ENCODE measurements at places on chromosomes 12 and 14.

DNA sequence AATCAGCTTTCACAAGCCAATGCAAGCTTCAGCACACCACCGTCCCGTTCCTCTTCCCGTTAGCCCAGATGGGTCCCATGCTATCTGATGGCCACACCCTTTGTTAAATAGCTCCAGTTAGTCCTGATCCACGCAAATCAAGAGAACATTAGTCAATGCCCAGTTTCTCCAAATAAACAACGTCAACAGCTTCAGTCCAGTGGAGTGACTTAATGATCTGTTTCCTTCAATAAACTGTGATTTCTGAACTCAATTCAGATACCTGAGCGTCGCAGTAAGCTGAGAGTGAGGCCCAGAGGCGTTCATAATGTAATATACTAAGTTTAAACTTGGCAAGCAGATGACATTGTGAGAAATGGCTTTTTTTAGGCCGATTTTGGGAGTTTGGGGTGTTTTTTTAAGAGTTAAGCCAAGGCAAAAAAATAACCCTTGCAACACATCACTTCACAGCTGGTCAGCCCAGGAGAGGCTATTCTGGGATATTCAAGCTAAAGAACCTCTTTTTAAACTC, 112.3 kb downstream of the ZFP36L1 start:
- DNase-seq, result no peak

GRCh38 chr12:57617942-57618341, 6.7 kb downstream of the ARHGEF25 start:
- DNase-seq, result no peak

DNA sequence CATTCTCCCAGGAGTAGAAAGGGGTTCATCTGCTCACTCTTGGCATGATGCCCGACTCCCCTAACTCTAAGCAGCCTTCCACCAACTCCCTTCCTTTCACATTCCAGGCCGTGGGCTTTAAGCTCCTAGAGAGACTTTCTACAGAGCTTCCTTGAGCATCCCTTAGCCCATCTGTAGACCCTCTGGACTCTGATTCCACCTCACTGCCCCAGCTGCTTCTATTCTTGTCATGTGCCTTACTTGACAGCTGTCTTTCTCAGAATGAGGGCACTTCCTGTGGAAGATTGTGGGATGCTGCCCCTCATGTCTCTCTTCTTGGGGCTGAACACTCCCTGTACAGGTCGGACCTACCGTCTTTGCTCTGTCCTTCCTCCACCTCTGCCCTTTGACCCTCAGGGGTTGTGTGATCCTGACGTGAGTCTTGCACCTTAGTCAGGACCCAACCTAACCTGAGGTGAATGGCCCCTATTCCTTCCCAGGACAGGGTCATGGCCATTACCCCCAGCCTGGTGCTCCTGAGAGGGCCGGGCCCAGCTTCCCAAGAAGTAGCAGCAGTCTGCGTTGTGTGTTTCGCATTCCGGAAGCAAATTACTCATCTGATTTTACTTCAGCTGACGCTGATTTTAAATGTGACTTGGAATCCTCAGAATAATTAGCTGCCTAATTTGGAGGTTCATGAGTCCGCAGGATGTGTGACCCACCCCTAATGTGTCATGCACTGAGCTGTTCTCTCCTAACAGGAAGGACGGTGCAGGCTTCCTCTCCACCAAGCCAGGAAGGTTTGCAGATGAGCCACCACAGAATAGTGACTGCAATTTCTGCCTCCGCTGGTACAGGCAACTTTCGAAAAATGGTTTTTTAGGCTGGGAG, 2.7 kb upstream of the GALNT6 start:
- no peak for DNase-seq

- DNase-seq, result no peak
These were observed 73.0 kb downstream of the SERPINA3 start for GRCh38 chr14:94685166-94685581.

DNA sequence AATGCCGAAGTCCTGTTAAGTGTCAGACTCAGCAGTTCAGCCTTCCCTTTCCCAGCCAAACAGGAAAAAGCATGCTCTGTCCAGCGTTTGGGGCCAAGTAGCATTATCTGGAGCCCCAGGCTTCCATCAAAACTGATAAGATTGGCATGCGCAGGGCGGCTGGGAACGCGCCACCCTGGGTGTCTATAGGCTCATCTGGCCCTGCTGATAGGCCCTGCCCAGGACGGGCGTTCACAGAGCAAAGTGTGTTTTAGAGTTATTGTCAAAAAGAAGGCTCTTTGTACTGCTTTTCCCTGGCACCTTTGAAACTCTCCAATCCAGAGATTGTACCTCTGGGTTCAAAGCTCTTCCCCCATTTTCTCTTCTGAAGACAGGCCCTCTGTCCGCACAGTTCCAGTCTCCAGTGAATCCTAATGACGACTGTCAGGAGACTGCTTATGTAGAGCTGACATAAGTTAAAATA, at the start of gene ART4:
ART4 (minus strand) TSS at position 102 of the 463 bp plus-strand sequence. CDS start 413 bp downstream, outside the sequence.
- no peak for DNase-seq

DNA sequence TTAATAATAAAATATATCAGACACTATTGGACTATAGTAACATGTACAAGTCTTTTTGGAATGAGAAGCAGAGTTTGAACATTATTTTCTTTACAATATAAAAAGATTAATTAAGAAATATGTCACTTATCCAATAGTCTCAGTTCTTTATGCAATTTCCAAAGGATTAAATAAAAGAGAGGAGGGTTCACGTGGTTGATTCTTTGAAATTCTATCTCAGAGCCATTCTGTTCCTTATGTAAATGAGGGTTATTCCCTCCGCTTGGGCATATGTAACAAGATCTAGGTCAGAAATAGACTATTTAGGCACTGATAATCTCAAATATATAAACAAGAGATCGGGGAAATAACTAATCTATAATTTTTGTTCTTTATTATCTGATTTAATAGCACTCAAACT, 2.1 kb upstream of the TUBA1A start:
- DNase-seq, result no peak

DNA sequence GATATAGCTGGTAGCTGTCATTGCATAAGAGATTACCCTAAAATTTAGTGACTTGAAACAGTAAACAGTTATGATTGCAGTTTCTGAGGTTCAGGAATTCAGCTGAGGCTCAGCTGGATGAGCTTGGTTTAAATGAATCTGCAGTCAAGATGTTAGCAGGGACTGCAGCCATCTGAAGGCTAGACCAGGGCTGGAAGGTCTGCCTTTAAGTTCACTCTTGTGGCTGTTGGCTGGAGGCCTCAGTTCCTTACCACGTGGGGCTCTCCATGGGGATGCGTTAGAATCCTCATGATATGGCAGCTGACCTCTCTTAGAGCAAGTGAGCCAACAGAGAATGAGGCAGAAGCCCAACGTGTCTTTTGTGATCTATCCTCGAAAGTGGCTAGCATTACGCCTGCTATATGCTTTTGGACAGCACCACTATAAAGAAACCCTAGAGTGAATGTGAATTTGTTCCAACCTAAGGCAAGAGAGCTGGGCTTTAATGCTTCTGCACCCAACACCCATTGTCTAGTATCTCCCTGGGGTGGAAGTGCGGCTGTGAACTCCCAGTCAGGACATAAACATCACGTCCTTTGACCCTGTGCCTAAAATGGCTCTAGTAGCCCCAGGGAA, 26.0 kb downstream of the HSPB8 start:
- DNase-seq, result no peak

- DNase-seq, result no peak
These were observed 17.0 kb downstream of the CLEC14A start for GRCh38 chr14:38238878-38239277.

GRCh38 chr12:2551412-2551900, 243.3 kb upstream of the FKBP4 start:
- DNase-seq, result no peak

GRCh38 chr14:100765296-100765695, 38.6 kb downstream of the DLK1 start:
- no peak for DNase-seq

GRCh38 chr12:65464930-65465329, 186.4 kb downstream of the MSRB3 start:
- no peak for DNase-seq

- peak; percentile 90 for DNase-seq
These were observed 13.6 kb downstream of the TTC9 start for GRCh38 chr14:70655110-70655826.

DNA sequence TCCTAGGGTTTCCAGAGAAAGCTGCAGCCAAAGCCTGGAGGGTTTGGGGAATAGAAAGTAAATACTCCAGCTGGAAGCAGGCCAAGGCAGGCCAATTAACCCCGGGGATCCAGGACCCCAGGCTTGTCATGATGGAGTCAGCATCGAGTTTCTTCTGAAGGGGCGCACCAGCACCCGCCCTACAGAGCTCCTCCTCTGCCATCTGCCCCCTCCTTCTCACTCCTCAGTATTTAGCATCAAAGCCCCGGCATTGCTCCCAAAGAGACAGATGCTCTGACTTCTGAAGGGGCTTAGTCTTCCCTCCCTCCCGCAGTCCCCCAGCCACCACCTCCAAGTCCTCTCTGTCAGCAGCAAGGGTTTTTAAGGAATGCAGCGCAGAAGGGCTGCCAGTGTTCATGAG, 285.1 kb upstream of the NOS1 start:
- no peak for DNase-seq

GRCh38 chr14:50860478-50861086, 11.3 kb upstream of the ABHD12B start:
- DNase-seq, result no peak

- DNase-seq, result no peak
These were observed 11.4 kb downstream of the MCRS1 start for GRCh38 chr12:49556391-49557186.

DNA sequence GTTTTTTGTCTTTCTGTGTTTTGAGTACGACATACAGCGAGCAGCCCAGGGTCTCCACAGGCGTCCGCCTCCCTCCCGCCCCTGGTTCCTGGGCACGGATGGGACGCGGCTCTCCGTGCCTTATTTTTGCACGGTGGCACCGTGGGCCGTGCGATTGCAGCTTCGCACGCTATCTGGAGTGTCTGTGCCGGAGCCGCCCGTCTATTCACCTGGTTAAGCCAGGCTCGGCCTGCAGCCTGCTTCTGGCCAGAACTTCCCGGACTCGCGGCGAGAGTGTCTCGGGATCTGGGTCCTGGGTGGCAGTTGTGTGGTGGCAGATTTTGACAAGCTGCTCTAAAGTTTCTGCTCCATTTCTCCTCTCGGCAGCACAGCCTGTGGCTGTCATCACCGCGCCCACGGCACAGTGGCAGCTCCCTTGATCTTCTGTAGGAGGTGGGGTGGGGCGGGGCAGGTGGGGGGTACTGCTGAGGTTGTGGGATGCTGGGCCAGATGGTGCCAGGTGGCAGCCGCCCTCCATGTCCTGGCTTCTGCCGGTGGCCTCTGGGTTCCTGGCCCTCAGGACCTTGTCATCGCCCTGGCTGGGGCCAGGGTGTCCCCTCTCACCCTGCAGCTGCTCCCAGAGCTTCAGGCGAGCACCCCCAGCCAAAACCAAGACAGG, 2.9 kb downstream of the MMP17 start:
- no peak for DNase-seq

GRCh38 chr12:31474751-31475150, 116.2 kb downstream of the DENND5B start:
- DNase-seq, result no peak

- DNase-seq, result no peak
These were observed 539 bp downstream of the PSME2 start for GRCh38 chr14:24145690-24146452.

DNA sequence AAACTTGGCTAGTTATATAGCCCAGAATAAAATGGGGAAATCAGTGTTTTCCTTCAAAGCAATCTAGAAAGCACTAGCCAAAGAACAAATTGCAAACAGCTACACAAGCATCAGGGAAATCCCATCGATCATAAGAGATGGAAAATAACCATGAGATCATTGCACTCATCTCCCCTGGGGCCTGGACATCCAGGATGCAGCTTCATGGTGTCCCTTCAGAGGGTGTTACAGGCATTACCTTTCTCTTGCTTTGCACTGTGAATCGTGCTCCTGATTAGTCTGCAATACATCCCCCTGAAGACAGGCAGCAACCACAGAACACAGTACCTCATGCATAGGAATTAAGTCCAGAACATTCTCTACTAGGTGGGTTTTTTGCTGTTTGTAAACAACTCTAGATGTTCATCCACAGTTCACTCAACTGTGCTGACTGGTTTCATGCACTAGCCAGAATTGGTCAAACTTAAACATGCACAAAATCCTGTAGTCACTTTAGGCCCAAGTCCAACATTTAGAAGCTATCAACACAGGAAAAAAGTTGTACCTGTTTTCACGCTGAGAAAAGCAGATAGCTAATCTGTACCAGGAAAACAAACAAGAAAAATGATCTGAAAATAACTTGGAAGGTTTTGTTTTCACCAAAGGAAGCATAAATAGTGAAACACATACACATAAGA, 120.1 kb downstream of the ZFP36L1 start:
- no peak for DNase-seq

DNA sequence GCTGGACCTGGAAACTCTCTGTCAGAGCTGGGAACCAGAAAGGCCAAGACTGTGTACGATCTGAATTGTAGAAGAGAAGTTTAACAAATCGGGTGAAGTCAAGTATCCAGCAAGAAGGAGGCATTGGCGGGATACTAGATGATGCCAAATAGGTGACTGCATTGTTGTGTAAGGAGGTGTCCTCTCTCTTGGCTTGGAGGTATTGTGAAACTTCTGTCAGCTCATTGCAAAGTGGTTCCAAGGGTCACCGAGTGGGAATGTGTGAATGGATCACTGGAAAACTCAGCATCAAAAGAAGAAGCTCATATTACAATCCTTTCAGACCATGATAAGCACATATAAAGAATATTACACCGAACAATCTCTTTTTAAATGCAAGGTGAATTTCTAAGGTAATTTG, 11.7 kb downstream of the NAV3 start:
- no peak for DNase-seq

GRCh38 chr12:72214163-72214562, 58.0 kb upstream of the TRHDE start:
- DNase-seq, result no peak

- DNase-seq, result no peak
These were observed 11.3 kb upstream of the GNG2 start for GRCh38 chr14:51849097-51849496.

DNA sequence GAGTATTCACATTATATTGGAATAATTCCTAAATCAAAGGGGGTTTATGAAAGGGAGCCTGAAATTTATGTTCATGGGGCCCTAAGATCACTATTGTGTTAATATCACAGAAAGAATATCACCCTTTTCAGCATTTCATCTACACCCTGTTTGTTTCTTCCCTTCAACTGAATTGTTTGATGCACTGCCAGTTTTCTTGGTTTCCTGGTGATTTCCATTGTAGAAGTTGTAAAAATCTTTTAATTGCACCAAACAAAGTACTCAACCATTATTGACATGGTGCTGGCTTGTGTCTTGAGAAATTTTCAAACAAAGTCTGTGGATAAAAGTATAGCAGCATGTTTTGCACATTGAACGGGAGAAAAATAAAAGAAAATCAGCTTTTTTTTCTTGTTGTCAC, 154.8 kb upstream of the PRKD1 start:
- DNase-seq, result no peak

- DNase-seq, result no peak
These were observed 53.6 kb downstream of the ARF6 start for GRCh38 chr14:49946320-49947141.

Data from iPS DF 19.7 (cell line).